Activated CD8-positive, alpha-beta T cell treated with anti-CD3 and anti-CD28 coated beads, Interleukin-2, amount 10 ng/mL, durations not matched to agents 7 days and 5 days (primary cell): ENCODE measurements at places on chromosomes 11 and 22. TPM values are rescaled to one million over a fixed set of nuclear protein-coding genes. Genes with fewer than 3 reads are reported as not detected.

Gene HORMAD2
- total RNA-seq = not detected

GRCh38 chr22:46295277-46295971 lies 1.2 kb upstream of the GTSE1 start:
- peaks cover 64% of the 10 kb centered on the region for H3K4me1 ChIP-seq
- DNase-seq = no peak
- peak overlapping the region; percentile 97 for H3K27ac ChIP-seq
- H3K27me3 ChIP-seq = no peaks in the 10 kb centered on the region

GRCh38 chr11:68763181-68763721 lies 11.9 kb upstream of the TESMIN start:
- H3K36me3 ChIP-seq = peaks cover 24% of the 10 kb centered on the region
- H3K27me3 ChIP-seq = no peaks in the 10 kb centered on the region
- no peak overlapping the region for H3K4me3 ChIP-seq
- DNase-seq = no peak
- peaks cover 6% of the 10 kb centered on the region for H3K4me1 ChIP-seq

DNA sequence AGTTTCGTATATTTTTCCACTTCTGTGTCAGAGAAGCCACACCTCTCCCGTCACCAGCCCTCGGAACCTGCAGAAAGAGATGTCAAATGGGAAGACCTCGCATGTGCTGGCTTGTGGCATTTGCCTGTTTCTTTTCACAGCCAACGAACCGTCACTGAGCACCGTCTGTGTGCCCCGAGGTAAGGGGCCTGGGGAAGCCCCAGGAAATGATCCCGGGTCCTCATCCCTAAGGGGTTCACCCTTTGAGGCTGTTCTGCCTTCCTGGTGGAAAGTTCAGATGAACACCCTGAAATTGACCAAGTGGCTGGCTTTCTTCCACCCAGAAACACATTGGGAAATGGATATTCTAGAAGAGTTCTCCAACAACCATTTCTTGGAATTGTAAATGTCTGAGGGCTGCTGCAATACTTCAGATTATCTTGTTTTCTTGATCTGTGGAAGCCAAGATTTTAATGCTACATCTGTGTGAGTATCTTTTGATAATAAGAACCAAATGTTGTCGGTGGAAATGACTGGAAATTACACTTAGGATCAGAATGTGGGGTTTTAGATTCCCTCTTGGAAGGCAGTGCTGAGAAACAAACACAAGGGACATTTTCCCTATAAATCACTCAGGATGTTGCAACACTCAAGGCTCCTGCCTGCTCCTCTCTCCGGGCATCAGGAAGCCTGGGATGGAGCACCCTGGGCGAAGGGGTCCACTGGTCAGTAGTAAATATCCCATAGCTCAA lies 37.6 kb downstream of the RIBC2 start:
- H3K4me1 ChIP-seq = no peaks in the 10 kb centered on the region
- H3K27me3 ChIP-seq = no peaks in the 10 kb centered on the region
- H3K27ac ChIP-seq = no peak overlapping the region
- H3K4me3 ChIP-seq = no peak overlapping the region

Gene BTBD18
- not detected for total RNA-seq

Gene CCDC157
- 4.3 TPM for total RNA-seq

GRCh38 chr11:16853859-16854258 lies 115.4 kb downstream of the C11orf58 start:
- H3K27ac ChIP-seq = no peak overlapping the region
- DNase-seq = no peak
- no peaks in the 10 kb centered on the region for H3K27me3 ChIP-seq
- H3K4me3 ChIP-seq = no peak overlapping the region

DNA sequence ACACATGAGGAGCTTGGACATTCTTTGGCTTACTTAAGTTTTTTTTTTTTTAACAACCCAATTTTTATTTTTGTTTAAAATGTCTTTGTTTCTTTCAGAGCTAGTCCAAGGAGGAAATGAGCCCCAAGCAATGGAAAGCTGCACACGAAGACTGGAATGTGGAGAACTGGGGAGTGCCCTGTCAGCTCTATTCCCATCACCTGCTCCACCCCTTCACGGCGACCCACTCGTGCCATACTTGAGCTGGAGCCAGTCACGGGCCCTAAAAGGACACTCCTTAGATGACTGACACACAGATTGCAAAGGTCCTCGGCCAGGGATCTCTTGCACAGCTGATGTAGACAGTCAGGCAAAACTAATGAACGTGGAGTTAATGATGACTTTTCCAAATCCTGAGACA lies 10.6 kb upstream of the SLC25A18 start:
- H3K27ac ChIP-seq = no peak overlapping the region
- H3K27me3 ChIP-seq = peaks cover 2% of the 10 kb centered on the region
- no peak for DNase-seq
- no peak overlapping the region for H3K4me3 ChIP-seq
- no peaks in the 10 kb centered on the region for H3K36me3 ChIP-seq
- no peaks in the 10 kb centered on the region for H3K4me1 ChIP-seq

DNA sequence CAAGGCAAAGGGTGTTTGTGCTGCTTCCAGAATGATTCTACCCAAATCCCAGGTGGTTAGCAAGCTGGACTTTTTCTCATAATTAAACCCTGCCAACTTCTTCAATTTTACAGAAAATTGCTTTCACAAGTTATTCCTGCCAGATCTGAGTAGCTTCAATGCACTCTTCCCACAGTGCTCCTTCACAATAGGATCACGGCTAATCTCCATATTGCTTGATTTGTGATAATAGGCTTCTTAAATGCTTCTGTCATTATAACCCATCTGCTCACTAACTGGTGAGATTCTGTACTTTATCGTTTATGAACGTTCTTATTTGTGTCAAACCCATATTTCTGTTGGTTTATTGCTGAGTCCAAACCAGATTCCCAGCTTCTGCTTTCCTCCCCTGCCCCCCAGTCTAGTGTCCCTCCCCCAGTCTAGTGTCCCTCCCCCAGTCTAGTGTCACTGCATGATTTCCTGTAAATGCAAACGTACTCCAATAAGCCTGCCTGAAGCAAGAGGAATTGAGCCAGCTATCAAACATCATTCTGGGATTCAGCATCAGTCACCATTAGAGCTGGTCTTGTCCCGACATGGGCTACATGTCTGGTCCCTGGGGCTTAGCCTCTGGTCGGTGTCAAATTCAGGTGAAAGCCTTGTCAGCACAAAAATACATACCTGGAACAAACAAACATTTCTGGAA lies 14.0 kb downstream of the MMP3 start:
- no peaks in the 10 kb centered on the region for H3K4me1 ChIP-seq
- no peak overlapping the region for H3K4me3 ChIP-seq
- no peak overlapping the region for H3K27ac ChIP-seq
- DNase-seq = no peak
- no peaks in the 10 kb centered on the region for H3K36me3 ChIP-seq
- H3K27me3 ChIP-seq = peaks cover 22% of the 10 kb centered on the region

DNA sequence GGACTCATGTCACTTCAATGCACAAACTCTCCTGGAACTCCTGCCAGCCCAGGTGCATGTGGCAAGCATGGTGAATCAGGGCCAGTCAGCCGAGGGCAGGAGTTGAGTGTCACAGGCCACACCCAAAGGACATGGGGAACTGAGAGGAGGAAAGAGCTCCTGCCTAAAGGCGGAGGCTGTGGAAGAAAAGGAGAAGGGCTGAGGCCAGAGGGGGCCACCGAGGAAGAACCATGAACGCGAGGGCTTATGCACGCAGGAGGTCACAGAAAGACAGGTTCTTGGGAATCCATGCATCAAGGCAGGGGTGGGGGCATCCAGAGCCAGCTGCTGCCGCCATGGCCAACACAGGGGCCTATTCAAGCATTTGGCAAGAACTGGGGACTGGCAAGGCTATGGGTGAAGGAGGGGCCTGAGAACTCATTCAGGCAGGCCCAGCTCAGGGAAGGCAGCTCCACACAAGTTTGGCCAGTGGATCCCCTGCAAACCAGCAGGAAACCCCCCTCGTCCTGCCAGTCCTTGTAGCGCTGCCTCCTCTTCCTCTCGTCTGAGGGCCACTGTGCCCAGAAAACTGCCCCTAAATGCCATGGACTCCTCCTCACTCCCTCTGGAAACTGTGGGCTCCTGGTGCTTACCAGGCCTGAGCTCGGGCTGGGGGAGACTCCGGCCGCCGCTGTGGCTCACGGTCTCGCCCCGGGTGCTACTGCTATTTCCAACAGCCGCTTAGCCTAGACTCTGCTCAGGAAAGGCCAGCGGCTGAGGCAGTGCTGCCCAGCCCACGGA lies 15.4 kb downstream of the PPM1F start:
- no peaks in the 10 kb centered on the region for H3K27me3 ChIP-seq
- DNase-seq = no peak
- no peak overlapping the region for H3K4me3 ChIP-seq
- peak overlapping the region; percentile 46 for H3K27ac ChIP-seq
- H3K36me3 ChIP-seq = no peaks in the 10 kb centered on the region

GRCh38 chr11:64287676-64288352 lies 2.2 kb downstream of the GPR137 start:
- no peak for DNase-seq
- H3K27me3 ChIP-seq = peaks cover 17% of the 10 kb centered on the region
- H3K36me3 ChIP-seq = peaks cover 5% of the 10 kb centered on the region
- peaks cover 28% of the 10 kb centered on the region for H3K4me1 ChIP-seq
- H3K27ac ChIP-seq = no peak overlapping the region

DNA sequence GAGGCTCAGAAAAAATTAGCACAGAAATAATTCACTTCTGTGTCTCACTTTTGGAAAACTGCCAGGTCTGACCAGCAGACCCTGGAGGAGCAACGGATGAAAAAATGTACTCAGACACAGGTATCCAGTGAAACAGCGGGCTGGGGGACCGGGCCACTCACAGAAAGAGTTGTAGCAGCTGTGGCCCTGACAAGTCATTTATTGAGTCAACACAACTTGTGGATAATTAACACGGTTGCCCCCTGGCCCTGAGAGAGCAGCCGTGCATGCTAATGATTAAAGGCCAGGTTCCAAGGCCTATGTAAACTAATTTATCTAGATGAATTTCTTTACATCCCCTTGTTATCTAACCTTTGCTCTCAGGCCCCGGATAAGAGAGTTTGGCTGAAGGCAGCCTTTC lies 131.3 kb downstream of the AASDHPPT start:
- no peak for DNase-seq
- H3K4me1 ChIP-seq = no peaks in the 10 kb centered on the region
- no peak overlapping the region for H3K27ac ChIP-seq
